ENCODE measurements at places on chromosomes 6 and 20.
A peak's percentile ranks its signal among the peaks of the same experiment; 100 is the strongest.

- DNase-seq = no peak
These were observed 34.3 kb upstream of the AGPAT4 start for GRCh38 chr6:161308075-161308655.

GRCh38 chr6:125910527-125910926 lies 46.0 kb upstream of the HINT3 start:
- peak; percentile 83 for DNase-seq

DNA sequence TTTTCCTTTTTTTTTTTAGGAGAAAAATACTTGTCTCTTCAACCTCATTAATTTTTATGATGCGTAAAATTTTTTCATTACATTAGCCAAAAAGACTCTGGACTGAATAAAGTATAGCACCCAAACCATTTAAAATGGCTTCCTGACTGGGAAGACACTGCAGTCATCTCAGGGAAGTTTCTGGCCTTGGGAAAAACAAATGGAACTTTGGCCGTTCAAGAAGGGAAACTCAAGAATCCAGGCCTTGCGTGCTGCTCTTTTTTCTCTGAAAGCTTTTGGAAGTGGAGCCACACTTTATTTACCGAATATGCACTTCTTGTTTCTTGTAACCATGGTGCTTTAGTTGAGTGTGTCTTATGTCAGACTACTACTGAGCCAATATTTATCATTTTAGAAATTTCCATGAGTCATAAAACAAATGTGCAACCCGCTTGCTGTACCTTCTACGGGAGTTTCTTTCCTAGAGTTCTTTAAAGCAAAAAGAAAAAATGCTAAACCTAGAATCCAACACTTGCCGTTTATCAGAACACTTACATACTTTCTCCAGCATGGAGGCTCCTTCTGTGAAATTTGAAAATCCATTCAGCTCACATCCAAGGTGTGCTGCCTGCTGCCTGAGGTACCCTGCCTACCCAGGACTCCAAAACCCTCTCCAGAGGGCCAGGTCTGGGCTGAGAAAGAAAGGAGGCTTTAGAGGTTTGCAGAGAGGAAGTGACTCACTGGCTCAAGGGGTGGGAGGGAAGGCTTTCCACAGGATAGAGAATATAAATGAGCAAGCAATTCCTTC lies 11.5 kb upstream of the DSTN start:
- DNase-seq = no peak

- no peak for DNase-seq
These were observed 19.9 kb downstream of the DSP start for GRCh38 chr6:7561153-7561964.

DNA sequence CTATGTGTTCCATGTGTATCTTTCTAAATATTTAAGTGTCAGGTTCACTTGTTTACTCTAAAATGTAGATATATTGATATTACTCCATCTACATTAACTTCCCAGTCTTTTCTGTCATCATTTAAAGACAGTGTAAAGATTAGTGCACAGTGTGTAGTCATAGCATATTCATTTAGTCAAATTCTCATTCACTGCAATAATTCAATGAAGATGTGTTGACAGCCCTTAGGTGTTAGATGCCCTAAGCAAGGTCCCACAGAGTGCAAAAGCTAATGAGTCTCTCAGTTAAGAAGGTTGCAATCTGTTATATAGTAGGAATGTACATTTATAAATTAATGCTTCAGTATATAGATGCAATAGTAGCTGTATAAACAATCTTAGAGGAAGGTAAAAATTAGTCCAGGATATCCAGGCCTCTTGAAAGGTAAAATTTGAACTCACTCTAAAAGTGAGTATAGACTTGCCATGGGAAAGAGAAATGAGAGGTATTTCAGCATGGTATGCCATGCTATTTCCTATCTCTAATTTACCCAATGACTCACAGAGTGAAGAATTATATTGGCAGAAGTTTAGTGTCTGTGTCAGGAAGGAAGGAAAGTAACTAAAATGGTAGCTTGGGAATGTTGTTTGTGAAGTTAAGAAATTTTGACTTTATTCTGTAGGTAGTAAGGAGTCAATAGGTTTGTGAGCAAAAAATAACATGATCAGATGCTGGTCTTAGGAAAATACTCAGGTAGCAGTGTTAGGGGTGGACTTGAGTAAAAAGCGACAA lies 969.9 kb upstream of the CITED2 start:
- no peak for DNase-seq

GRCh38 chr6:115773741-115774140 lies 286.9 kb downstream of the FRK start:
- no peak for DNase-seq

GRCh38 chr6:71446057-71446456 lies 157.4 kb downstream of the OGFRL1 start:
- DNase-seq = peak; percentile 59

DNA sequence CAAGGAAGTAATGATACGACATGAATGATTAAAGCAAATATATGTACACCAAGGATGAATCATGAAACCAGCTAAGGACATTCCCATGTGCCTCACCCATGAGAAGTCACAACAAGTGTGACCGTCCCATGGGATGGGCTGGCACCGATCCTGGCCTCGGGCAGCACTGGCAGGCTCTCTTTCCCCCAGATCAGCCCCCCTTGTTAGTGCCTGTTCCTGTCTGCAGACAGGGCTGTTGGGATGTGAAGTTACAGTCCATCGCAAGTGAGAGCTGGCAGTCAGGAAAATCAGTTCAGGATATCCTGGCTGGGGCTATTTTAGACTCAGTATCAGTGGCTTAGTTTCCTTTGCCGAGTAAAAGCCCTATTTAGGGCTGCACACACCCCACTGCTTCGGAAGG lies 129.2 kb upstream of the SNX9 start:
- no peak for DNase-seq

GRCh38 chr6:149761438-149761837 lies 11.9 kb downstream of the PCMT1 start:
- DNase-seq = peak; percentile 30

GRCh38 chr20:45413479-45413878 lies 2.5 kb upstream of the PIGT start:
- DNase-seq = no peak

GRCh38 chr20:51106011-51106410 lies 83.1 kb upstream of the KCNG1 start:
- no peak for DNase-seq

DNA sequence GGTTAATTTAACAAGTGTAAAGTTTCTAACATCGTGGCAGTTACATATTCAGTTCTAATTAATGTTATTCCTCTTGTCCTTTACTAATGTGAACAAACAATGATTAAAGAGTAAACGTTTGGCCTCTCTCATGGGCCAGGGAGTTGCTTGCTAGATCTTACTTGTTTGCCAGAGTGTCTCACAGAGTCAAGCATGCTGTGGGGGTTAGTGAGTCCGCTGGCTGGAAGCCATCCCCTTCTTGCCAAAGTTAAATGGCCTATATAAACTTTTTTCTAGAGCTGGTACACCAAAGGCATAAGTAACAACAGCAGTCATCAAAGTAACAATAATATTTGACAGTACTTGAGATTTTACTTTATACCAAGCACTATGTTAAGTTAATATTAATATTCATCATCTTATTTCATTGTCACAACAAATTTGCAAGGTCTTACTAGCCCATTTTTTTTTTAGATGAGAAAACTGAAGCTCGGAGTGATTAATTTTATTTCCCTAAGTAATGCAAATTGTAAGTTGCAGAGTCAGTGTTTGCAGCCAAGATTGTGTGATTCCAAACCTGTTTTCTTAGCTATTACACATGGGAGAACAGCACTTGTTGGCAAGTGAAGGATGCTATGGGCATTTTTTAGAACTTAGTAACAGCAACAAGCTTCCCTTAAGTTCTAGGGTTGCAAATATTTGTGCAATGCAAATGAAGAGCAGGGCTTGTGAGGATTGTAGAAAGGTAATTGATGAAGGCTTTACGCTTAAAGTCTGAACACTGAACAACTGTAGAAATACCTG lies 224.5 kb downstream of the RFPL4B start:
- no peak for DNase-seq

GRCh38 chr6:122422614-122423267 lies 23.3 kb downstream of the HSF2 start:
- peak; percentile 55 for DNase-seq

- DNase-seq = no peak
These were observed 199.7 kb downstream of the BCAS1 start for GRCh38 chr20:53870426-53871315.

GRCh38 chr20:50188879-50189680 lies 1.6 kb upstream of the CEBPB start:
- DNase-seq = no peak

Data from GM12865 (cell line).